ENCODE measurements at places on chromosomes 12 and 14.

DNA sequence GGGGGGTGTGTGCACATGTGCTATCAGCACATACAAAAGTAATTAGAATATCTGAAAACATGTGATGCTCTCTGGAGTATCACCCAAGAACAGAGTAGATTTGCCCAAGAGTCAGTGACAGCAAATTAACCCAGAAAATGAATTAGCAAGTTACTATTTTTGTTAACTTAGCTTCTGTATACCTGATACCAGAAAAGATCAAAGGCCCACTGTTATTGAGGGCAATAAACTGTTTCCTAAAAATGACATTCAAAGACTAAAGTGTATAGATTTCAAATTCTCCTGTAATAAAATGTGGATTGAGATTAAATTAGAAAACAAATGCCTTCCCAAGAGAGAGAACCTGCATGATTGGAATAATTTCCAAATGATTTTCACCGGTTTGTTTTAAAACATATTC, 184.7 kb downstream of the MED13L start:
- no peak for DNase-seq

- DNase-seq: no peak
Measured at GRCh38 chr12:91892081-91892855, 253.4 kb downstream of the BTG1 start.

GRCh38 chr12:112843287-112843686, 51.7 kb downstream of the RPH3A start:
- no peak for DNase-seq

DNA sequence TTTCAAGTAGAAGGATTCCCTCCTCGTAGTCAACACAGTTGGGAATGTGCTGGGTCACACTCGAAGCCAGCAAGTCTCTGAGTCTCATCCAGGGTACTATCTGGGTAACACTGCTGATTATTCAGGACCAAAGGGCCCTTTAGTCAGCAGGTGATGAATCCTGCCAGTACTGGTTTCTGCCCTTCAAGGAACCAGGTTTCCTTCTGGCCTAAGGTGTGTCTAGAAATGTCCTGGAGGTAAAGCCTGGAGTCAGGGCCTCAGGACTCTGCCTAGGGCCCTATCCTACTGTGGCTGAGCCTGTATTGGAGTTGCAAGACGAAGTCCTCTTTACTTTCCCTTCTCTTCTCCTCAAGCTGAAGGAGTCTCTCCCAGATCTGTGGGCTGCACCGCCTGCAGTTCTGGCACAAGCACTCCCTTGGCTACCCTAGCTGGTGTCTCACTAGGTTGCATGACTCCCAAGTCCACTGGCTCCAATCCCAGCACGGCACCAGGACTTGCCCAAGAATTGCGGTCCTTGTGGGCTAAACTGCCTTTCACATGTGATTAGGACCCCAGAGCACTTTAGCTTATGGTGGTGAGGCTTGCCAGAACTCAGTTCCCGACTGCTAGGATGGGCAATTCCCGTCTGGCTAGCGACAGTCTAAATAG, 193.7 kb upstream of the PDE3A start:
- DNase-seq: no peak

DNA sequence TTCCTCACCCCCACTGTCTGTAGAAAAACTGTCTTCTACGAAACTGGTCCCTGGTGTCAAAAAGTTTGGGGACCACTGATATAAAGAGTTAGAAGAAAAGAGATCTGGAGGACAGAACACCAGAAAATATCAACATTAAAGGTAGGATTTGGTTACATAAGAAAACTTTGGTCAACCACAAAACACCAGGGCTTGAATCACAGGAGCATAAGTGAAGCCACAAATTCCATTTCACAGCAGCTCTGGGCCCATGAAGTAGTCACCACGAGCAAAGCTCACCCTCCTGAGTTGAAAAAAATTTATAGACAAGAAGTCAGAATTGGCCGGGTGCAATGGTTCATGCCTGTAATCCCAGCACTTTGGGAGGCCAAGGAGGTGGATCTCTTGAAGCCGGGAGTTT, 19.4 kb downstream of the RALGAPA1 start:
- no peak for DNase-seq

DNA sequence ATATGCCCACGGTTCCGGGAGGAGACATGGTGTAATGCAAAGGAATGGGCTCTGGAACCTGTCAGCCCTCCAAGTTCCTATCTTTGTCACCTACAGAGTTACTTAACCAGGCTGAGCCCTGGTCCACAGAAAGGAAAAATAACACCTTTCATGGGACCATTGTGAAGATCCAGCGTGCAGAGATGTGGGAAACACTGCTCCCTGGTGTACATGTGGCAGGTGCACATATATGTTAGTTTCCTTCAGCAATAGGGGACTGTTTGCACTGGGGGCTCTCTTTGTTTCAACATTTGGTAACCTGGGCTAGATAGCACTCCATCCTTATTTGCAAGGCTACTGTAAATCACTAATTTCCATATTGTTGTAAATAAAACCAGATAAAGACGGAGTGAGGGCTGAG, 72.3 kb downstream of the ANO2 start:
- no peak for DNase-seq

- no peak for DNase-seq
Measured at GRCh38 chr14:28102814-28103213, 663.8 kb upstream of the FOXG1 start.

DNA sequence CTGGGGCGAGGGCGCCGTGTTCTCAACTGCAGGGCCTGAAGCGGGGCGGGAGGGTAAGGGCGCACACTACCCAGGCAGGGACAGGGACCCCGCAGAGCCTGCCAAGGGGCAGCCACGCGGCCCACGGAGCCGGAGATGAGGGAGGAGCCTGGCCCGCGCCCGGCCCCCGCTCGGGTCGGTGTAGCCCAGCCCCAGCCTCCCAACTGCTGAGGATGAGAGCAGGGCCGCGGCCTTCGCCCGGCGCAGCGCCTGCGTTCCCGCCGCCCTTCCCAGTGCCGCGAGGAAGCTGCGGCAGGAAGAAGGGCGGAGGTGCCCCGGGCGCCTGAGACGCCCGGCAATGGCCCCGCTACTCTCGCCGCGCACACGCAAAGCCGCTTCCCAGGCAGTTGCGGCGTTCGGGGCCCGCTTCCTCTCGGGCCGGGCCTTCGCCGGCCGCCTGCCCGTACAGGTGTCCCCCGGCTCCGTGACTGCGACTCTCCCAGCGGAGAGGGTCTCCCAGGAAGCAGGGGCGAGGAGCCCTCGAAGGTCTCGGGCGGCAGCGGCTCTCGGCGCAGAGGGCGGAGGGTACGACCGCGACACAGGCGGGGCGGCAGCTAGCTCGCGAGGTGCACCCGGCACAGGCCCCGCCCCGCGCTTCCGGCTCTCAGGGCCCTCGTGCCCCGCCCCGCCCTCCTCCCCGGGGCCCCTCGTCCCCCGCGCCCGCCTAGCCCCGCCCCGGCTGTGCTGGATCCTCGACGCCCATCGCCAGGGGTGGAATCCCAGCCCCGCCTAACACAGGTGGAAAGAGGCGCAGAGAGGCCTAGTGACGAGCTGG, 24.8 kb upstream of the YY1 start:
- peak; percentile 43 for DNase-seq
